Diencephalon (tissue), 1 donor: ENCODE measurements at places on chromosomes 6 and 20. TPM values are rescaled to one million over a fixed set of nuclear protein-coding genes. Genes with fewer than 3 reads are reported as not detected.

NRSN1 gene
- 31.4 TPM for total RNA-seq

CALHM6 gene
- 8.5 TPM for total RNA-seq

HTR1E gene
- total RNA-seq = 3.7 TPM

HRH3 gene
- 2.3 TPM for total RNA-seq

PRPH2 gene
- 11.5 TPM for total RNA-seq

MYH7B gene
- 0.46 TPM for total RNA-seq
